HT1080 (cell line): ENCODE measurements at places on chromosomes 6 and 20. TPM values are rescaled to one million over a fixed set of nuclear protein-coding genes. Genes with fewer than 3 reads are reported as not detected.
A peak's percentile ranks its signal among the peaks of the same experiment; 100 is the strongest.

DNA sequence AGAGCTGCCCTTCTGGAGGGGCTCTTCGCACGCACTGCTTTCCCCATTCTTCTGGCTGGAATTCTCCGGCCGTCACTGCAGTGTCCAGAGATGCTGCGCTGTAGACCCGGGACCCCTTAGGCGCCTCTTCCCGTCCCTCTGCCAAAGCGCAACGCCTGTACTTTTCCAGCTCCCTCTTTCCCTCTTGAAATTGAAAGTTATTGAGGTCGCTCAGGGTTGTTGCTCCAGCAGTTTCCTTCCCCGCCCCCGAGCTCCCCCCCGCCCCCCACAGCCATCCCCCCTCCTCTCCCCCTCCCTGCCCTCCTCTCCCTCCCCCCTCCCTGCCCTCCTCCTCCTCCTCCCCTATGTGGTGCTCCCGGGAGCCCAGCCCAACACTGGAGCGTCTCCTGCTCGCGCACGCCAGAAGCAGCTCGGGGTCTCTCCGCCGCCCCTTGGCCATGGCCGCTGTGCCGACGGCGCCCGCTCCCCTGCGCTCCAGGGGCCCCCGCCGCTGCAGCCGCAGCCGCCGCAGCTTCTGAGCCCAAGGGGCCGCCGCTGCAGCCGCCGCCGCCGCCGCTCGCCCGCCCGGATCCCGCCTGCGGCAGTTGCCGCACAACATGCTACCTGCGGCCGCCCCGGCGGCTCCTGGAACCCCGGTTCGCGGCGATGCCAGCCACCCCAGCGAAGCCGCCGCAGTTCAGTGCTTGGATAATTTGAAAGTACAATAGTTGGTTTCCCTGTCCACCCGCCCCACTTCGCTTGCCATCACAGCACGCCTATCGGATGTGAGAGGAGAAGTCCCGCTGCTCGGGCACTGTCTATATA is at the start of gene RSPO3:
Gene RSPO3, plus strand, starts transcription at position 374 of the 804 bp plus-strand sequence. CDS start 522 bp downstream, outside the sequence.
- DNase-seq, result peak; percentile 26

GRCh38 chr6:108582618-108583017 is 21.9 kb downstream of the FOXO3 start:
- no peak for DNase-seq

GRCh38 chr6:19320111-19320581 is 517.0 kb upstream of the ID4 start:
- no peak for DNase-seq

Gene RIPOR3
- not detected in 2 replicates for total RNA-seq
